ENCODE measurements at places on chromosomes 2 and 18.
A peak's percentile ranks its signal among the peaks of the same experiment; 100 is the strongest.

GRCh38 chr2:239035997-239036731 lies 188.3 kb downstream of the TWIST2 start:
- DNase-seq, result no peak

DNA sequence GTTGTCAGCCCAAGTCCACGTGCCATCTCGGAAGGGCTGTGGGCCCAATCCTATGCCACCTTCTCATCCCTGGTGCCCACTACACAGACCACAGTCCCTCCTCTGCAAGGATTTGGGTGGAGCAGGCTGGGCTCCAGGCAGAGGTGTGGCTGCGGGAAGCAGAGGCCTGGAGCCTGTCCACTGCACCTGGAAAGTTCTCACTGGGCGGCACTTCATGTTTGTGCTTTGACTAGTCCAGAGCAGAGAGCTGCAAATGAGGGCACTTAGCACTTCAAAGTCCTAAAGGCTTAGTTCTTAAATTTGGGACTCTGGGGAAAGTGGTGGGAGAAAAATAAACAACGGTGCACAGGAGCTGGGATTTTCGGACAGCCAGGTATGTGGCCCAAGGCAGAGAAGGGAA lies 308.9 kb upstream of the POU3F3 start:
- no peak for DNase-seq

- peak; percentile 19 for DNase-seq
Measured at GRCh38 chr2:63192169-63192888, 141.7 kb downstream of the OTX1 start.

- no peak for DNase-seq
Measured at GRCh38 chr2:158955842-158956365, 12.5 kb upstream of the TANC1 start.

GRCh38 chr2:37326285-37326684 lies 1.7 kb upstream of the PRKD3 start:
- DNase-seq, result no peak

- DNase-seq, result no peak
Measured at GRCh38 chr2:107437807-107438206, 388.9 kb upstream of the RGPD4 start.

- DNase-seq, result no peak
Measured at GRCh38 chr18:76530846-76531245, 35.8 kb upstream of the ZNF516 start.

- DNase-seq, result no peak
Measured at GRCh38 chr2:225117051-225117716, 74.9 kb upstream of the DOCK10 start.

DNA sequence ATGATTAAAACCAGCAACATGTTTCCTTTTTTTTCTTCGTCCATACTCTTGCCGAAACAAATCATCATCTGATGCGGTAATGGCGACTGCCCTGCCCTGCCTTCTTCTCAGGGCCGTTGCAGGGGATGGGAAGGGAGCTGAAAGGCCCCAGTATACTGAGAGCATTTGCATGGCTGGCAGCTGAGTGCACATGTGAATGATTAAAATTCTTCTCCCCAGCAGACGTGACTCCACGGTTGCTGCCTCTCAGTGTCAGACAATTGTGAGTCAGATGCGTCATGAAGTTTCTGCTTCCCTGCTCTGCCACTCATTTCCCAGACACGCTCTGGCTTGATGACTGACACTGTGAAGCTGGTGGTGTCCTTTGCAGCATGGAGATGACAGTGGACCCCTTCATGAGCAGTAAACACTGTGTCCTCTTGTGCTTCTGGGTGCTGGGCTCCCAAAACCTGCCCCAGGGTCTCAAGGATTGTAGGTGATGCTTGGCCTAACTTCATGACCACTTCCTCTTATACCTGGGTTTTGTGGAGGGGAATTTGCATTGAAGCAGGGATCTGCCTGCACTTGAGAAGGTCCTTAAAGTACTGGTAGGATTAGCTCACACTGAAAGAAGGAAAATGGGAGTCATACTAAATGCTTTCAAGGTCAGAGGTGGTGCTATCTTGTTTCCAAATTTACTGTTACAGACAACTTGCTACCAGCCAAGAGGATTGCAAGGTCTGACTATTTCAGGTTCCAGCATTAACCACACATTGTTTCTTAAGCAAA lies 222.5 kb upstream of the COPS8 start:
- DNase-seq, result no peak

DNA sequence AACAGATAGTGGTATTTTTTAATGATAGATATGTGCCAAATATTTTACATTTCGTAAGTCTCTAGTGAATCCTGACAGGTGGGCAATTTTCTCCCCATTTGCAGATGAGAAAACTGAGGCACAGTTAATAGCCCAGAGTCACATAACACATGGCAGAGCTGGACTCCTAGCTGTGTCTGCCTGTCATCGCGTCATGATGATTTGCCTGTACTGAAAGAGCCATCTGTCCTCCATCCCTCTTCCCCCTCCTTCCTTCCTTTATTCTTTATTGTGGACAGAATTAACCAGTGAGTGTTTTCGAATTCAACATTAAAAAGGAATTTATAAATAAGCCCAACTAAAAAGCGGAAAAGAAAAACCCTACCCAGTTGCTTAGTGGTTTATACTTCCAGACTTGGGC lies 3.2 kb downstream of the DNAJB2 start:
- no peak for DNase-seq

- DNase-seq, result peak; percentile 73
Measured at GRCh38 chr2:240560084-240560479, at the start of gene DUSP28. Gene DUSP28 (plus strand): TSS chr2:240560357. CDS start chr2:240560685, 328 bp downstream.

DNA sequence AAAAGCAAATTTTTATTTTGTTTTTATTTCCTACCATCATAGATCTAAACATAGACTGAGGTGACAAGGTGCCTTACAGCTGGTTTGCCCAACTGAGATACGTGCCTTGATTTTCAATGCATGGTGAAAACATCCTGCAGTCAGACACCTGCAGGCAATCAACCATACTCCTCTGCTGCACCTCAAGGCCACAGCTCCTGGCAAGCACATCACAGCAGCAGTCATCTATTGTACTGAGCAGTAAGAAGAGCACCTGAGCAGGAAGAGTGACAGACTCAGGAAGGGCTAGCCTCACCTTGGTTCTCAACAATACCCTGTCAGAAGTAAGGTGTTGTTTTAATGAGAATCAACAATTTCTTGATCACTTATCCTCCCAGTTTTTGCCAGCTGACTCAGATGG lies 1206.8 kb upstream of the NRXN1 start:
- DNase-seq, result no peak

GRCh38 chr18:31267823-31268481 lies 50.0 kb upstream of the DSG1 start:
- no peak for DNase-seq

GRCh38 chr2:224596289-224596688 lies 11.1 kb upstream of the CUL3 start:
- DNase-seq, result no peak

DNA sequence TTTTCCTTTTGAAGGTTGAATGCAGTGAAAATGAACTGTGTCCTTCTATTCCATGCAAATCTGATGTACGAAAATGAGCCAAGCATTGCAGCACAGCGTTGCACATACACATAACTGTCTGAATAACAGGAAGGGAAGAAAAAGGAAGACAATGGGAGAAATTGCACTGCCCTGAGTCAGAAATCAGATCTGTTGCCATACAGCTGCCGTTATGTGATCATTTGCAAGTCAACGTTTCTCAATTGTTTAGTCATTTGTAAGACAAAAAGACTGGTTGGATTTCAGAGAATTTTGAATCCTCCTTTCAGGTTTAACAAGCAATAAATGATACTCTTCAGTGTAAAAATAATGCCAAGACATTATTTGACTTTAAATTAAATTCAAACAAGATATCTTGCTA lies 284.1 kb downstream of the DSEL start:
- DNase-seq, result no peak

GRCh38 chr2:30249354-30249753 lies 18.0 kb downstream of the LBH start:
- no peak for DNase-seq

- DNase-seq, result no peak
Measured at GRCh38 chr2:143075711-143076110, 53.5 kb upstream of the ARHGAP15 start.

DNA sequence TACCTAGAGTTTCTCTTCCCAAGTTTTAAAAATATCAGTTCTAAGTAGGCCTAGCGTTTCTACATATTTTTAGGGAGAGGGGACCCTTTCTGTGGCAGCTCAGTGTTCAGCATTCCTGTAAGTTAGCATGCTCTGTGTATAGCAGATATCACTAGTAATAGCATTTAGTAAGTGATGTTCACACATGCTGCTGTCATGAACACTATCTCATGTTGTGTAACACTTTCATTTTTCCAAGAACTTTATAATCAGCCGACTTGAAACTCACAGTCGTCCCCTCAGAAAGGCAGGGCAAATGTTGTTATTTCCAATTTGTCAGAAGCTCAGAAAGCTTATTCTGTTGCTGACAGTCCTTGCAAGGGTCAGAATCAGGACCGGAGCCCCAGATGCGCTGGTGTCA lies 267.7 kb downstream of the ALPK2 start:
- DNase-seq, result no peak

GRCh38 chr2:88247531-88247930 lies 77.4 kb downstream of the THNSL2 start:
- DNase-seq, result no peak

DNA sequence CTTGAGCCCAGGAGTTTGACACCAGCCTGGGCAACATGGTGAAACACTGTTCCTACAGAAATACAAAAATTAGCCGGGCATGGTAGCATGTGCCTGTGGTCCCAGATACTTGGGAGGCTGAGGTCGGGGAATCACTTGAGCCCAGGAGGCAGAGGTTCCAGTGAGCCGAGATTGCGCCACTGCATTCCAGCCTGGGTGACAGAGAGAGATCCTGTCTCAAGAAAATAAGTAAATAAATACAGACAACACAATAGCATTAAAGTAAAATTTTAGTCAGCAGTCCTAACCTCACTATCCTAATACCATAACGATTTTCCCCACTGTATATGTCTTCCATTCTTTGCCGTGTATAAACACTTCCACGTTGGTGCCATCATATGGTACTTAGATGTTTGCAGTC lies 83.0 kb upstream of the MBOAT2 start:
- DNase-seq, result no peak

GRCh38 chr2:85437488-85438200 lies 19.1 kb downstream of the SH2D6 start:
- peak; percentile 73 for DNase-seq

GRCh38 chr18:77202329-77202728 lies 47.3 kb upstream of the GALR1 start:
- DNase-seq, result no peak

DNA sequence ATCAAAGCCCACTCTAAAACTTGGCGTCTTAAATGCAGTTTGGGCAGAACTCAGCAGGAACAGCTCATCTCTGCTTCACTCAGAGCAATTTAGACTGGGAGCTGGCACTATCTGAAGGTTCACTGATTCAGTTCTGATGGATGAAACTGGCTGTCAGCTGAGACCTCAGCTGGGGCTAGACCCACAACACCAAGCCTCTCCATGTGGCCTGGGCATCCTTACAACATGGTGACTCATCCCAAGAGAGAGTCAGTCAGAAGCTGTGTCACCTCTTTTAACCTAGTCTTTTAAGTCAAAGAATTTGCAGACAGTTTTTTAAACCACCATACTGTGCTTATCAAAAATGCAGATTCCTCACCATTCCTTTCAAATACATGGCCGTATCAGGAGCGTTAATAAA lies 62.6 kb upstream of the ZNF397 start:
- DNase-seq, result no peak

DNA sequence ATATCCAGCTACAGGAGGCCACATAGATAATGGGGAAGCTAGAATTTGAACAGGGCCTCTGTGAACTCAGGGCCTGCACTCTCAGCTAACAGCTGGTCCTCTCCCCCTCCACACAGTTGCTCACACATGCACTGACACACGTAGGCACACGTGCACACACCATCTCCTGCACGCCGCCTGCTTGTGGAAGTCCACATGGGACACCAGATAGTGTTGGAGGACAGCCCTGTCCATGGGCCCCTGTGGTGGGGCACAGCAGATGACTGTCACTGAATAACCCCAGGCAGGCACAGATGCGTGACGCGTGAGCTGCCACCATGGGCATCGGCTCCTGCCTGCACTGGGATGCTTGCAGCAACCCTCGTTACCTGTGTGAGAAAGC lies 52.9 kb downstream of the ADI1 start:
- no peak for DNase-seq

- DNase-seq, result no peak
Measured at GRCh38 chr2:200443916-200444315, 66.0 kb downstream of the KCTD18 start.

DNA sequence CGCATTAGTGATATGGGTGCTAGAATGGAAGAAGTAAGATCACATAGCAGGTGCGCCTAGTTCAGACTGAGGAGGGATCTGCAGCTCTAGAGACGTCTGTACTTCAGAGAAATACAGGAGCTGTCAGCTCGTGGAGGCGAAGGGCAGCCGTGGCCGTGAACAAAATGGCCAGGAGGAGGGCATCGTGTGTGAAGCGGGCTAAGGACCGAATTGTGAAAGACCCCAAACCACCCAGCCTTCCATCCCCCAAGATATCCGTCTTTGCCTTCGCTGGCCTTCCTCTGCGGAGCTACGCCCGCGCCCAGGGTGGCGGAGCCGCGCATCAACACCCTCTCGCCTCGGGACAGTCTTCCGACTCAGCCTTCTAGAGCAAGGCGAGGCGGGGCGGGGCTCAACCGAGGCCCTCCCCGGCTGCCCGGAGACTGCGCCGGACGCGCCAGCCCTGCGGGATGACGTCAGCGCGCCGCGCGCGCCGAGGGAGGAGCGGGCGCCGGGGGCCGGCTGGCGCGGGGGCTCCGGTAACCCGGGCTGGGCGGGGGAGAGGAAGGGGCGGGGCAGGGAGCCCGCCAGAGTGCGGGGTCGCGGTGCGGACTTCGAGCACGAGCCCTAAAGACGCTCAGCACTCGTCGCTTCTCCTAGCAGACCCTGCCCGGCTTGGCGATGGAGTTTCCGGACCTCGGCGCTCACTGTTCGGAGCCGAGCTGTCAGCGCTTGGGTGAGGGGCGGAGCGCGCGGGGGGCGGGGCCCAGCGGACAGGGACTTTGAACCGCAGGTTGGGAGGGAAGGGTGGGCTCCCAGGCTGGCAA lies at the start of gene ZFAND2B:
Gene ZFAND2B (plus strand): TSS at position 455 of the 806 bp plus-strand sequence. CDS start 206 bp downstream, at position 661.
- peak; percentile 90 for DNase-seq

DNA sequence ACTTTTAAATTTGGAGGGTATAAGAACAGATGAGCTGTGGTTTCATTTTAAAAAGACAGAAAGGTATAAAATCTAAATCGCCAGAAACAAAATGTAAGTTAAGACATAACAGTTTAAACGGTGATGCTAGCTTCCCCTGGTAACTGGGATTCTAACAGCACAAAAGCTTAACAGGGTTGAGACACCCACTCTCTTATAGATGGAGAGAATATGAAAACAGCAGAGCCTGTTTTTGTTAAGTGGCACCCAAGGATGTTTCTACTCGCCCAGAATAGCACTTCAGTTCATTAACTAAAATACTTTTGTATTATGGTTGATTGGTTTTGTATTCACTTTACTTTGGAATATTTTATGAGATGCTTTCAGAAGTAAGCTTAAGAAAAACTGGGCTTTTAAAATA lies 151.9 kb upstream of the RND3 start:
- DNase-seq, result no peak

DNA sequence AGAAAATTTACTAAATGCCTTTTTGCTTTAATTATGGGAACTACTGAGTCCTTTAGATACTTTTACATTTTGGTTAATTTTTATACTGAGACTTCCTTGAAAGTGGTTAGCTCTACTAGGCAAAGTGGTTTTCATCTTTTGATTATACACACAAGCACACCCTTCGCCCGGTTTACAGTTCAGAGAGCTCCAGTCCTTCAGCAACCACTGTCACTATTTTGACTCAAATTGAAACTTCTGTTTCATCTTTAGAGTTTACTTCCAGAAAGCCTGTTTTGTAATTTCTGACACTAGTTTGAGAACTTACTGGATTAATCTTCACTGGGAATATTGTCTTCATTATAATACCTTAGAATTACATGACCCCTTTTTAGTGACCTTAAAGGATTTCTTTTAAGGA lies 140.3 kb upstream of the FOSL2 start:
- no peak for DNase-seq

- DNase-seq, result no peak
Measured at GRCh38 chr2:54964816-54965215, 85.4 kb downstream of the RTN4 start.
